ENCODE measurements at places on chromosomes 7 and 10.

DNA sequence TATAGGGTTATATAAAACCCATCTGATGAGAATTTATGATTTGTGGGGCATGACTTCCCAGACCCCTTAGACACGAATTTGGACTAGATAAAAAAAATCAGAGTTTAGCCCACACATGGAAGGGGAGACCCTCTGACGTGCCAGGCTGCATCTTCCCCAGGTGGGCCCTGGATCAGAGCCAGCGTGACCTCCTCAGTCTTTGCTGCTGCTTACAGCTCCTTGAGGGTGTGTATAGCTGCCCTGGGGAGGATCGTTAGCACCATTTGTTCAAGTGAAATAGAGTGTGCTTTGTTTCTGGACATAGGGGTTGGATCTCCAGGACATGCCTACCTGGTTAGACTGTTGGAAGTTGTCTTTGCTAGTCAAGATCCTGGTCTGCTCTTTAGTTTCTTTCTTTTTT is 54.2 kb downstream of the DOCK1 start:
- DNase-seq = no peak

GRCh38 chr10:60444494-60445064 is 54.9 kb upstream of the ANK3 start:
- no peak for DNase-seq

DNA sequence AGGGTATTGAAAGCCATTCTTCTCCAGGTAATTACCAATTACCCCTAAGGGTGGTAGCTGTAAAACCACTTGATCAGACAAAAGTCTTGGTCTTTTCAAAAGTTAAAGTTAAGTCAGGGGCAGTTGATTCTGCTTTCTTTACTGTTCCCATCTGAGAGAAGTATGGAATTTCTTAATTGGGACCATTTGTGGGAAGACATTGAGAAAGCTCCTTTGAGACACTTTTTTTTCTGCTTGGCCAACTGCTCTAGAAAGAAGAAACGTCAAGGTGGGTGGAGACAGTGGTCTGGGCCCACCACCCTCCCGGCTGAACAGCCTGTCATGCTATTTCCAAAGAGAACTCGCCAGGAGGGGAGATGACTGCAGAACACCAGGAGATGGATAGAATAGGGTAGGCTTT is 45.3 kb downstream of the WNT2 start:
- no peak for DNase-seq

DNA sequence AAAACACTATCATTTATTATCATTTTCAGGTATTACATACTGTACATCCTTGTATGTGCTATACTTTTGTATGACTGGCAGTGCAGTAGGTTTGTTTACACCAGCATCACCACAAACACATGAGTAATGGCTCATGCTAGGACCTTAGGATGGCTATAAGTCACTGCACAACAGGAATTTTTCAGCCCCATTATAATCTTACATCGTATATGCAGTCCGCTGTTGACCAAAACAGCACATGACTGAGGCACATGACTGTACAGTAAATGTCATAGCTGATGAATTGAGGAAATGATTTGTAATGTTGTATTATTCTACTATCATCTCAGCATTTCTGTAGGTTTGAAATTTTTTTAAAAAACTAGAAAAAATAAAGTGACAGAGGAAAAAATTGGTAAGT is 38.6 kb downstream of the BPGM start:
- no peak for DNase-seq

DNA sequence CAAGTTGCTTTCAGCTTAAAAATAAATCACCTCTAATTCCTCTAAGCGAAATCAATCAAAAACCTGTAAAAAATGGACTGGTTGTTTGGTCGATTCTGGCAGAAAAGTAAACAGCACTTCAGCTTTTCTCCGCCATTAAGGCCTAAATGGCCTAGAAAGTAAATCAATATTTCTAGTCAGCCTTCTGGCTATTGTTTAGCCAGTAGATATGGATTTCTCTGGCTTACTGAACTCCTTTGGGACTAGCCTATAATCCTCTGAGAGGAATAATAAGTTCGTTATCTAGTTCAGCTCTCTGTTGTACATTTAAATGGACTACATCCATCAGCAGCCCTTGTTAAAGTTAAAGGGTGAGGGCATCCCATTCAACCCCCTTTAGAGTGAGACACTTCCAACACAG is 400.1 kb upstream of the ETV1 start:
- no peak for DNase-seq

DNA sequence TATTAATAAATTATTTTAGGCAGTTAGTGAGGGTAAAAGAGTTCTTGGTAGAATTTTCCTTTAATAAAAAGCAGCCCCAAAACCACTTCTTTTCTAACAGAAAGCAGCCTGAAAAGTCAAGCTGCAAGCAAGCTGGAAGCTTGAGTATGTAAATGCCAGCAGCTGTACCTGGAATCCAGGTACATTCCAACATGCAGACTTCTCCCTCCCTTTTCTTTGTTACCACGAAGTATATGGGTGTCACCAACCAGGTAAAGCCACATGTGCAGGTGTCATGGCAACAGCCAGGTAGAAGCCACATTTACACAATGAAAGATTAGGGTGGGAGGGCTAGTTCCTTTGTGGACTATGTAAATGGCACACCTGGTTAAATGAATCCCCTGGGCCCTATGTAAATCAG is 114.6 kb downstream of the EPC1 start:
- DNase-seq = no peak

DNA sequence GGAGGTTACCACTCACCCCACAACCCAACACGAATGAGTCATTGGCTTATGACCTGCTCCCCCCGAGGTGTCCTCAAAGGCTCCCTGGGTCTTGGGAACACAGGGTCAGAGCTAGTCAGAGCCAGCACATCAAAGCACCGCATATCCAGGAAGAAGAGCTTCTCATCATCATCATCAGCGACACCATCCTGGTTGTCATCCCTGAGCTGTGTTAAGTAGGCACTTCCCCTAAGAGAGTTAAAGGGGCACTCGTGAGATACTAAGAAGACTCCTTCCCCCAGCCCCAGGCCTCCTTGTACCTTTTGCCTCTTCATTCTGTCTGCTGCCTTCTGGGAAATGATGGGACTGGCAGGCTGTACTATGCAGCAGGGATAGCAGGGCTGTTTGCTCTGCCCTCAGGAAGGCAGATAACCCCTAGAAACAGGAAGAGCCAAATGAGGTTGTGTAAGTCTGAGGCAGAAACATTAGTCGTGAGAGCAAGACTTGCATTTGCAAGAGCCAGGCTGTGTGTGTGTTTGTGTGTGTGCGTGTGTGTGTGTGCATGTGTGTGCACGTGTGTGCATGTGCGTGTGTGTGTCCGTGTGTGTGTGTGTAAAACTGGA is 11.1 kb upstream of the CPA1 start:
- no peak for DNase-seq

- no peak for DNase-seq
These were observed 323.6 kb downstream of the BICC1 start for GRCh38 chr10:58836176-58836700.

- no peak for DNase-seq
These were observed 294.8 kb downstream of the MDFIC start for GRCh38 chr7:115216652-115217051.

DNA sequence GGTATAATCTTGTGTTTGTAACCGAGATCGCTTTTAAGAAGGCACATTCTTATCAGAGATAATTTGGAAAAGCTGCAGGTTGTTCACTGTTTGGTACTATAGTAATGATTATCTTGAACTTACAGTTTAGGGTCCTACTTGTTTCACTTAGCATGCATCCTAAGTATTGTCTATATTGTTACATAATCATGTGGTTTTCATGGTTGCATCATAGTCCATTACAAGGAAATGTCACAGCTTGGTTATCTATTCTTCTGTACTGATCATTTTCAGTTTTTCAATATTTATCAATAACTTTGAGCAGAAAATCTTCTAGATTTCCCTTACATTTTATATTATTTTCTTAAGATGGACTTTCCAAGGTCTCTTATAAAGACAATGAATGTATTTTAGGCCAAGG is 116.3 kb downstream of the PLPP4 start:
- DNase-seq = no peak

GRCh38 chr7:22176791-22177412 is 180.1 kb downstream of the RAPGEF5 start:
- DNase-seq = no peak

DNA sequence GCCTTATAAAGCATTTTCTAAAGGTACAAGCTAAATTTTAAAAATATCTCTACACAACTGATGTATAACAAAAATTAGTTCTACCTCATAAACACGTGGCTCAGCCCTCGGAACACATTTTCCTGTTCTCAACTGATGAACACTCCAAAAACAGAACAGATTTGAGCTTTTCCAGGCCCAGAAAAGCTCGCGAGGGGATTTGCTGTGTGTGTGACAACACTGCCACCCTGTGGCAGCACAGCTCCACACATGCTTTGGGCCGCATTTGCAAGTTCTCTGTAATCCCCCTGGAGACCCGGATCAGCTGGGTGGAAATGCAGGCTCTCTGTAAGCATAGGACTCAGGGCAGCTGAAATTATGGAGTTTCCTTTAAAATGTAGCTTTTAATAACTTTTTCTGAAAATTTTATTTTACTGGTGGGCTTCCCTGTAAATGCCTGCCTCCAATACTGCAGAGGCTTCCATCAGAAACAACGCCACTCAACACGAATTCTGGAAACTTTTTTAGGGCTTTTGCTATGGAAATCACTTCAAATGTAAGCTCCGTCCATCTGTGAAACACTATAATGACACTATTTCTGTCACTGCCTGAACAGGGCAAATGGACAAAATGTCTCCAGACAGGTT is 155.5 kb downstream of the COBL start:
- peak; percentile 27 for DNase-seq

DNA sequence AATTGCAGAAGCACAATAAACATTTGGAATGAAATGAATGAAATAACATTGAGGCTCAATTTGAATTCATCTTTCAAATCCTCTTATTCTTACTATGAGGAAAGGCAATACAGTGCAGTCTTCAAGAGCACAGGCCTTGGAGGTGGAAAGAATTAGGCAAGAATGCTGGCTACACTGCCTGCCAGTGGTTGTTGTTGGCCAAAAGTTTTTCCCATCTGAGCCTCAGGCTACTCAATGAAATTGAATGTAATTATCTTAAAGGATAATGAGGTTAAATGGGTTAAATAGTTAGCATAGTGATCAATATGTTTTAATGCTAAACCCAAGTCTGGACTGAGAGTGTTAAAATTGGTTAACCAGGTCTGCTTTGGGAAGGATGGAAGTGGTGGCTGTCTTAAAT is 140.9 kb downstream of the MBL2 start:
- DNase-seq = no peak

DNA sequence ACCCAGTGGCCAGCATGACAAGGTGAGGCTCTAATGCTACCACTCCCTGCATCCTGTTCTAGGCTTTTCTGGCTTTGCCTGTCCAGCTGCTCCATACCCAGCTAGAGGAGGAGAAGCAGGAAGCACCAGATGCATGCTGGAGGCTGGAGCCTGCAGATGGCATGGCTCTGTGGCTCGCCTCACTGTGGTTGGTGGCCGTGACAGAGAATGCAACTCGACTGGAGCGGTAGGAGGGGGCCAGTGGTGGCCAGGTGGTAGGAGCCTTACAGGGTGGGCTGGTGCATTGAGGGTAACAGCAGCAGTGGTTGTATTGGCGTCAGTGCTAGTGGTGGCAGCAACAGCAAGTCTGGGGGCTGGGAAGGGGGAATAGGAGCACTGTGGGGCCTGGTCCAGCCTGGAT is 128.6 kb downstream of the ZNF248 start:
- DNase-seq = no peak

DNA sequence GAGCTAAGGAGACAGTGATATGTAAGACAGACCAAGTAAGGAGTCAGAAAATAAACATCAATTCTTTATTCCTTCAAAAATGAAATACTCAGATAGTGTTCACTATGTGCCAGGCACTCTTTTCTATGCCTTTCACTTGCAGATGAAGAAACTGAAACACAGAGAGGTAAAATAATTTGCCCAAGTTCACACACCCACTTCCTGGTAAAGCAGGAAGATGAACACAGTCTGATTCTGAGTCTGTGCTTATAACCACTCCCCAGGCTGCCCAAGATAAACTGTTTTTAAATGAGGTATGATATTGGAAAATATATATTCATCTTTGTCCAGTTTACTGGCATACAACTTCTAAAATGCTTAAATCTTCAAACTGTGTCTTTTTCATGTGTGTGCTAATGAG is 294.4 kb upstream of the NPVF start:
- no peak for DNase-seq

GRCh38 chr7:141550386-141551093 is 670 bp upstream of the AGK start:
- no peak for DNase-seq

DNA sequence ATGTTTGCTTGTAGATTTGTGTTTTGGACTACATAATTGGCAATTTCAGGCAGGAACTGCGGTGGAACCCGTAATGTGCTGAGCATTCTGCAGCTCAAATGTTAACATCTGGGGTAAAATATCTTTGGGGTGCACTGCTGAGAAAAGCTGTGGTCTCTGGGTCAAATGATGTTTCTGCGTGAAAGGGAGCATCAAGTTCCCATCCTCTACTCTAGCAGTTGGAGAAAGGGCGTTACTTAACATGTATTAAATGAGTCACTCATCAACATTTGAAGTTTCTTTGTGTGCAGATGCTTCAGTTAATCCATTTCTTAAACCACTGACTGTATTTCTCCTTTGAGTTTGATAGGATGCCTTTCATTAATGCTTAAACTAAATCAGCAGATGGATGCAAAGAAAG is 273.1 kb upstream of the PITRM1 start:
- no peak for DNase-seq

- no peak for DNase-seq
These were observed 15.9 kb downstream of the VSIR start for GRCh38 chr10:71757399-71757922.

GRCh38 chr10:27530477-27530876 is 26.4 kb downstream of the RAB18 start:
- no peak for DNase-seq

- no peak for DNase-seq
These were observed 37.3 kb downstream of the ACADSB start for GRCh38 chr10:123045961-123046731.

DNA sequence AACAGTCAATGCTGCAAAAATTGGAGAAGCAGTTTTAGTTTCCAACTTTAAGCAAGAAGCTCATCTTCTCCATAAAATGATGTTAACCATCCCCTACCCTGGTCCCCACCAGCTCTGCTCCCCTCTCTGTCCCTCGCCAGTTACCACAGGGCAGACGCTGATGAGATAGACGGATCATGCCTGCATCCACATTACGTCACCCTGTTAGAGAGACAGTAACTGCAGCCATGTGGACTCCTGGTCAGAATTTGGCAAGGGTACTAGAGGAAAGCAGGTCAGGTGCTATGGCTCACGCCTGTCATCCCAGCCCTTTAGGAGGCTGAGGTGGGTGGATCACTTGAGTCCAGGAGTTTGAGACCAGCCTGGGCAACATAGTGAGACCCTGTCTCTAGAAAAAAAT is 81.9 kb upstream of the FZD8 start:
- no peak for DNase-seq

- DNase-seq = no peak
These were observed 224.6 kb upstream of the FERD3L start for GRCh38 chr7:19369806-19370205.

DNA sequence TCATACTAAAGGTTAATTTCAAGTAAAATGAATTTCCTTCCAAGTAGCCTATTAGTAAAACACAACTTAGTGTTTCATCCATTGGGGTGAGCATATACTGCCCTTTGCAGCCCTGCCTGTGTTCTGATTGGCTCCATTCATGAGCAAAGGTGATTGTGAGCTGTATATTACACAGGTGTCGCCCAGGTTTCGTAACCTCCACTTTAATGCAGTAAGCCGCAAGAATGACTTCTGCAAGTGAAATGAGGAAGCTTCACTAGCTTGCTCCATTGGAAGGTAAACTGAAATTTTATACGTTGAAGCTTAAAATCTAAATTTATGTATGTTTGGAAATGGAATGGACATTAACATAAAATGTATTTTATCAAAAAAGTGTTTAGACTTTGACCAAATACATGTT is 24.4 kb downstream of the MTURN start:
- no peak for DNase-seq

- DNase-seq = no peak
These were observed 370.3 kb downstream of the BMPER start for GRCh38 chr7:34275624-34276023.

Measured in stimulated activated CD4-positive, alpha-beta T cell treated with anti-CD3 and anti-CD28 coated beads, TNF-alpha, amount 100 ng/mL, for 1 hour (primary cell).